Osteoblast (primary cell): ENCODE measurements at places on chromosomes 5 and 9. TPM values are rescaled to one million over a fixed set of nuclear protein-coding genes. Genes with fewer than 3 reads are reported as not detected.

CCDC69 gene
- total RNA-seq, result 10.5 and 10.9 TPM in 2 replicates

IGFBPL1 gene
- 0.36 TPM in 1 of 2 replicates, not detected in the other for total RNA-seq

JAKMIP2 gene
- total RNA-seq, result 1.1 and 1.2 TPM in 2 replicates

ROR2 gene
- 13.8 and 28.3 TPM in 2 replicates for total RNA-seq

PTPRD gene
- total RNA-seq, result 23.9 and 24.8 TPM in 2 replicates

HMGCS1 gene
- 222 and 277 TPM in 2 replicates for total RNA-seq

CCDC171 gene
- total RNA-seq, result 5.8 and 8.0 TPM in 2 replicates

LRRTM2 gene
- total RNA-seq, result under 0.01 and 0.88 TPM in 2 replicates

SPARC gene
- total RNA-seq, result 4,046 and 4,600 TPM in 2 replicates

IFNB1 gene
- not detected in 2 replicates for total RNA-seq

OMD gene
- total RNA-seq, result 0.36 and 1.5 TPM in 2 replicates

ALDH1A1 gene
- total RNA-seq, result 0.29 and 0.36 TPM in 2 replicates

SMIM33 gene
- total RNA-seq, result not detected in 2 replicates

LVRN gene
- under 0.01 and 0.59 TPM in 2 replicates for total RNA-seq

SPATA6L gene
- 0.72 and 1.2 TPM in 2 replicates for total RNA-seq

OR1J2 gene
- 0.29 TPM in 1 of 2 replicates, not detected in the other for total RNA-seq

PCDHGA1 gene
- 1.1 and 1.5 TPM in 2 replicates for total RNA-seq

ORM2 gene
- total RNA-seq, result not detected in 2 replicates

ZFP37 gene
- 3.2 and 3.3 TPM in 2 replicates for total RNA-seq

PCDHGC3 gene
- 59.4 and 91.3 TPM in 2 replicates for total RNA-seq

CCL27 gene
- 0.36 TPM in 1 of 2 replicates, not detected in the other for total RNA-seq

CYSRT1 gene
- total RNA-seq, result 1.1 and 1.5 TPM in 2 replicates

PDGFRB gene
- 531 and 567 TPM in 2 replicates for total RNA-seq

CXCL14 gene
- not detected in 2 replicates for total RNA-seq

C6 gene
- total RNA-seq, result under 0.01 TPM in 1 of 2 replicates, not detected in the other

PCDHB12 gene
- total RNA-seq, result 0.59 and 0.72 TPM in 2 replicates

CORO2A gene
- total RNA-seq, result 0.29 and 0.72 TPM in 2 replicates

DMRT3 gene
- total RNA-seq, result not detected in 2 replicates

SEMA6A gene
- total RNA-seq, result under 0.01 TPM in 2 replicates

PRXL2C gene
- 30.8 and 36.5 TPM in 2 replicates for total RNA-seq
